ENCODE measurements at places on chromosomes 5 and 9.

DNA sequence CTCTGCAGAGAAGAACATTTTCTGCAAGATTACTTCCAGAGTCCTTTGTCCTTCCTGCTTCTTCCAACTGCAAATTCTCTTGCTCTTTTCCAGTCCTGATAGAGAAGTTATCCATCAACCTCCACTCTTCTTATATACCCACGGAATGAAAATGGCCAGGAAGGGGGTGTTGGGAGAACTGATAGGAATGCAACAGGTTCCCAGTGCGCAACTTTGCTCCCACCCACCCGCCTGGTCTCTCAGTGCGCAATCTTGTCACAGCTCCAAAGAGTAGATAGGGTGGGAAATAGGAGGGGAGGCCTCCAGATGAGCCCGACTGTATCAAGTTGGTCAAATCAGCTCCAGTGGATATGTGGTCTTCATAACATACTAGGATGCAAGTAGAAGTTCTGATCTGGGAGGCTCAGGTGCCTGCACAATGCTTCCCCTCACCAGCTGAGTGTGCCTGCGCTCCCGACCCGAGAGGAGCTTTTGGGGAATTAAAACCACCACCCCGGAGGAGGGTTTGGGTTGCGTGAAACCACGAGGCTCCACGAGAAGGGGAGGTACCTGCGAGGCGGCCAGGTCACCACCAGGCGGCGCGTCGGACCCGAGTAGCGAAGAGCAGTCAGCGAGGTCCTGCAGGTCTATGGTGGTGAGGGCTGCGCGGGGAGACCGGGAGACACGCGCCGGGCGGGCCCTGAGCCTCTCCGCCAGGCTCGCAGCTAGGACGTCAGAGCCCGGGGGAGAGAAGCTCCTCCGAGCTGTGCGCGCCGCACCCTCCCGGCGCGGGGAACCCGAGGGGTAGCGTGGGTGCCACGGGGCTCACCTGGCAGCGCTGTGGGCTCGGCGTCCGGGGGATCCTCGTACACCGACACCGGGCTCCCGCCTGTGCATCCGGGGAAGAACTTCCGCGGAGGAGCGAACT, 835 bp downstream of the MCIDAS start:
- no peak for DNase-seq

DNA sequence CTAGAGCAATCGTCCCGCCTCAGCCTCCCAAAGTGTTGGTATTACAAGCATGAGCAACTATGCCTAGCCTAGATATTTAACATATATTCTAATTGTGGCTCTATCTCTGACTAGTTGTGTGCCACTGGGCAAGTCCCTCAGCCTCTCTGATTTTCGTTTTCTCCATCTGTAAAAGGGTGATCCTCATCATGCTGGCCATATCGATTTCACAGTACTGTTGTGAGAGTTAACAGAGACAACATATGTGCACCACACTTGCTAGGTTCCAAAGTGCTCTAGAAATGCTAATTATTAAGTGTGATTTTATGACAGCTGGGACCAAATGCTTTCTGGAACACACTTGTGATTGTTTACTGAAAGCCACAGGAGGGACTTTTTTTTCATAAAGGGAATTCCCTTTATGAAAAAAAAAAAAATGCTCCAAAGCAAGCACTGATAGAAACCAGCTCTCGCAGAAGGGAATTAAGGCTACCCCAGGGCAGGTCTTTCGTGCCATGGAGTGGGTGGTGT, 78.5 kb upstream of the EPB41L4B start:
- DNase-seq, result no peak

DNA sequence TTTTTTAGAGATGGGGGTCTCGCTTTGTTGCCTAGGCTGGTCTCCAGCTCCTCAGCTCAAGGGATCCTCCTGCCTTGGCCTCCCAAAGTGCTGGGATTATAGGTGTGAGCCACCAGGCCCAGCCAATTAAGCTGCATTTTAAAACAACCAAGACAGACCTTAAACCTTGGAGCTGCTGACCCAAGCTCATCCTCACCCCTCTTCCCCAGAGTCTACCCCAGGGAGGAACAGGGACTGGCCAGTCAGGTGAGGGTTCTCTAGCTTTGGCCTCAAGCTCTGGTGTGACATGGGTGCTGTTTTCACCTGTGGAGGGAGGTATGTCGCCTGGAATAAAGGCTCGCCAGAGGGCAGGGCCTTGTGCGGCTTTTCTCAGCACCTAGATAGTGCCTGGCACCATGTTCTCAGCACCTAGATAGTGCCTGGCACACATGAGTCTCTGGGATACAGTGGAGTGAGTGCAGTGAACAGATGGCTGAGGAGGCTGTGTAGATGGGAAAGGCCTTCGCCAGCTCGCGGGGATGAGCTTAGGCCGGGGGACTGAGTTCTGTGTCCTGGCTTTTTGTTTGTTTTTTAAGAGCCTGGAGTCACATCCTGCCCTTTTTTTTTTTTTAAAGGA, 7.4 kb downstream of the CDK9 start:
- no peak for DNase-seq

DNA sequence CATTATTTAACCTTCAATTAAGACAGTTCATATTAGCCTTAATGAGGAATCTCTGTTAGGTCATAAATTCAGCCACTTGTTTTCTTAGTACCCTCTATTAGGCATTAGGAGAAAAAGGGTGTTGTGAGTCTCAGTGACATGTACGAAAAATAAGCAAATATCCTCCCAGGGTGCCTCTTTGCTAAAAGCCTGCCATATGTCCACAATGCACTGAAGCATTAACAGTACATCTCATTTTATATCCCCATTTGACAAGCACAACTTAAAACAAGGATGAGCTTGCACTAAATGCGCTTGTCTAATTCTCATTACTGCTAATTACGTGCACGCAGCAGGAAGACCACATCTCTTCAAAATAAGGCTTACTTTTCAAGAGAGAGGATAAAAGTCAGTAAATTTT, 48.4 kb upstream of the SRFBP1 start:
- DNase-seq, result no peak

- no peak for DNase-seq
These were observed 36.4 kb downstream of the PARP8 start for GRCh38 chr5:50702615-50703366.

GRCh38 chr5:178790371-178790770, 59.9 kb upstream of the ZNF354A start:
- DNase-seq, result no peak

Data from omental fat pad (tissue), 4 donors.